CD4-positive, alpha-beta T cell treated with Interleukin-17A for 4 hours (primary cell): ENCODE measurements at places on chromosomes 3 and 15.

DNA sequence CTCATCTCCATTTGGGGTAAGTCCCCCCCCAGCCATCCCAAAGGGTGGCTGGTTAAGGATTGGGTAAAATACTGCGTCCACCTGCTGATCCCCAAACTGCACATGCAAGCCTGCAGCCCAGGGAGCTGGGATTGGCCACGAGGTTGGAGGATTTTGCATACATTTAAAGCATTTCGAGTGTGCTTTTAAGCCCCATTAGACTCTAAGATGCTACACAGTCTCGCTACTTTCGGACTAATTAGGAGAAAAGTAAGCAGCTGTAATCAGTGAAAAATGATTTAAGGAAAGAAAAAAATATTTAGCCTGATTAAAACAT lies 23.9 kb downstream of the SLC6A6 start:
- no peak for DNase-seq

DNA sequence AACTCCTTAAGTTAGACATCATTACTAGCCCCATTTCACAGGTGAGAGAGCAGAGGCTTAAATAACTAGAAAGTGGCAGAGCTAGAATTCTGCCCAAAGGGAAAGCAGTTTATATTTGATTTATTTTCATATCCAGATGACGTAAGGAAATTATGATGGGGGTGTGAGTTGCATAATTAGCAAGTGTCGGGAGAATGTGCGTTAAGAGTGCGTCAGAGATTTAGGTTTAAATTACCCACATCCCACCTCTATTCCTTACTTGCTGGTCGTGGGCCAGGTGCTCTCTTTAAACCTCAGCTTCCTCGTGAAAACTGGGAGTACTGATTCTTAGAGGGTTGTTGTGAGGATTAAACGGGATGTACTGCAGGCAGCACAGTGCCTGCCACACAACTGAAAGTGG lies 32.3 kb downstream of the FSTL1 start:
- DNase-seq: no peak

DNA sequence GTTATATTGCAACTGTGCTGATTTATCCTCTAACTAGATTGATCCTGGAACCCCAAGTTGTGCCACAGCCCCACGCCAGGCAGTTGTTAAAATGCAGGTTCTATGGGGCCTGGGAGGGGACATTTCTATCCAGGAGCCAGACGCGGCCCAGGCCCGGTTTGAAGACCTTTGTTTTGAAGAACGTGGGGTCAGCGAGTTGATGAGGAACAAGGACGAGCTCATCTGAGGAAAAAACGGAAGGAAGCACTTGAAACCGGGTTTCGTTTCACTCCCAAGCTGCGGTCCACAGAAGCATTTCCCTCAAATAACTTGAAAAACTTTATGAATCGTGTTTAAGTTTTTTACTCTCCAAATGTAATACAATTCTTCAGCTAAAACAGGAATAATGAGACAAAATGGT lies 76.4 kb downstream of the CHSY1 start:
- no peak for DNase-seq

DNA sequence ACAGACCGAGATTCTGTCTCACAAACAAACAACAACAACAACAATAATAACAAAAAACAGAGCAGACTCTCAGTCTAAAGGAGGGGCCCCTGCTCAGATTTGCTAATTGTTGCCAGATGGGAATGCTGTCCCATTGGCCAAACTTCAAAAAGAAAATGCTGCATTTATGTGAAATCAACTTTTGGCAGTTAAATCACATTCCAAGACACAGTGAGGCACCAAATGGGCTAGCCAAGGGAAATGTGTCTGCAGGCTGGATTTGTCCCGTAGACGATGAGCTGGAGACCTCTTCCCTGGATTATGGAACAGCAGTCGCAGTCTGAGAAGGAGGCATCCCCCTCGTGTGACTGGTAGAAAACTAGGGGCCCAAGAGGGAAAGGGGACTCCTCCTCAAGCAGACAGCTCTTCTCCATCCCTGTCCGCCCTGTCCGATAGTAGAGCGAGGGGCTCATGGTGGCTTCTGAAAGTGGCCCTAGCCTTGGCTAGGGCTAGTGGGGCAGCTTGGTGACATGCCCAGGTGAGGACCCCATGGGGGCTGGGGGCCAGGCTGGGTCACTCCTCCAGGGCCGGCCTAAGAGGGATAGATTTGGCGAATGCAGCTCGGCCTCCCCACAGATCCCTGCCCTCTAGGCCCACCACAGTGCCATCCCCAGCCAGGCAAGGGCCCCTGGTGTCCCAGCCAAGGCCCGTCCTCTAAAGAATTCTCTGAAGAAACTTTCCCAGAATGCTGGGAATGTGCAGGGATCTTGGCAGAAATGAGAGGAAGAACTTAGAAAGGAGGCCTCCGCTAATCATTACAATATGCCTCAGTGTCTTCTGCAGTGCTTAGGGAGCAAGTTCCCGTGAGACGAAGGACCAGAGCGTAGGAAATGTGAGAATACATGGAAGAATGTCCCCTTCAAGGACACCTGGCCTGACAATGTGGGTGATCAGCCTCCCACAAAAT lies 2.0 kb downstream of the SLC22A14 start:
- no peak for DNase-seq

GRCh38 chr15:83310521-83311456 lies 26.3 kb upstream of the BNC1 start:
- no peak for DNase-seq

DNA sequence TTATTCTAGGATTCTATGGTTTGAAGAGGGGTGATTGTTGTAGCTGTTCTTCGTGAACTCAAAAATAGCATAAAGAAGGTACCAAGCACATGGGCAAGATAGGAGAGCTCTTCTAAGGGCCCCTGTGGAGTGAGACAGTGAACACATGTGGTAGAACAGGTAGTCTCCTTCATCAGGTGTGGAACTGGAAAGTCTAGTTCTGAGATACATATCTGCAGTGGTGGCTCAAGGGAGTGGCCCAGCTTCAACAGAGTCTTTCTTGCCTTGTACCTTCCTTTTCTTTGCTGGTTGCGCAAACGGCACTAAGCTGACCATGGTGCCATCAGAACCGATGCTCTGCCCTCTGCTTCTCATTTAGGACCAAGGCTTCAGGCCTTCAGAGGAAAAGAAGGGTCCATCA lies 65.2 kb downstream of the CERS3 start:
- DNase-seq: no peak
